ENCODE measurements at places on chromosomes 11 and 22. TPM values are rescaled to one million over a fixed set of nuclear protein-coding genes. Genes with fewer than 3 reads are reported as not detected.
A peak's percentile ranks its signal among the peaks of the same experiment; 100 is the strongest.

GRCh38 chr11:7278314-7278917 lies 26.7 kb downstream of the SYT9 start:
- DNase-seq: no peak

DNA sequence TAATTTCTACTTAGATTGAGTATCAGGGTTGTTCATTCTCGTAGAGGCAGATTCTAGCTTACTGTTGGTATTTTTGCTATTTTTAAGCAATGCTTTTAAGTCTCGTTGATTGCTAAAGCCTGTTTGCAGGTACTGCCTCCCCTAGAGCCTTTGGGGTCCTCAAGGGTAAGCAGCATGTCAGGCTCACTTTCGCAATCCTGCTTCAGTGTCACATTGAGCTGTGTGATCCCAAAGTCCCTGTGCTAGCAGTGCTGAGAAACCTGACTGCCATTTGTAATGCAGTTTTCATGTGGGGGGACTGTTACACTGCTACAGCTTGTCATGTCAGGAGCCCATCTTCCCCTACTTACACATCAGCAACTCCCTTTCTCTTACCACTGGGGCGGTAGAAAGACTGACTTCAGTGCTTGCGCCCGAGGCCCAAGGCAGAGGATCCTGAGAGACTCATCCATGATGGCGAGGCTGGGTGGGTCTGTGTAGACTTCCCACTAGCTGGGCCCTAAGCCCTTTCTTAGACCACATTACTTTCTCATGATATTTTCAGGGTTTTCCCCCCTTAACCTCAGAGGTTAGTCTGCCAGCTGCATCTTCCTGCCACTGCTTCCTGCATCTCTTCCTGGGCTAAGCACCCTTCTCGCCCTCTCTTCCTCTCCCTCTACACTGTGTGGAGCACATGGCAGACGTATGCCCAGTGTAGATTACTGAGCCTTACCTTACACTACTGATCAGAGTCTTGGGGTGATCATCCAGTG lies 40.8 kb upstream of the ST14 start:
- DNase-seq: no peak

Gene SCGB1C1
- total RNA-seq: not detected

GRCh38 chr11:69134957-69135356 lies 20.8 kb upstream of the SMIM38 start:
- DNase-seq: no peak

Gene RTCB
- total RNA-seq: 69.5 TPM

DNA sequence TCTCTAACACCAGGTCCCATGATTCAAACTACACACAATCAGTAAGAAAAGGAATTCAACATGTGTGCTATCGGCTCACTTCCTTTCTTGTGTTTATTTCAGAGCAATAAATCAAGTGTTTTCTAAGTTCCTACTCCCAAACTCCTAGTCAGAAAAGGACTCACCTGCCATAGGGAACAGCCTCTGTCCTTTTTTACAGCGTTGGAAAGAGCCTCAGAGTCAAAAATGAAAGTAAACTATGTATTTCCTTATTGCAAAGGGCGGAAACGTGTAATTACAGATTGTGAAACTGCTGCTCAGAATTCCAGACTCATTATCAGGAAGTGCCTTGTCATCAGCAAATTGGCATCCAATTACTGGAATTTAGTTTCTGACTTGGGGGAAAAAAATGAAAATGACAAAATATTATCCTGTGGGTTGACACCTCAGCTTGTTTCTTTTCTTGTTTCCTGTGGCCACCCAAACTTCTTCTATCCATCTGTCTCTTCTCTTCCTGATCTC lies at the start of gene CASP4:
CASP4 (minus strand) TSS at position 220 of the 501 bp plus-strand sequence; CDS start at position 171, 49 bp downstream.
- DNase-seq: peak; percentile 41

Gene PGA5
- 0.69 TPM for total RNA-seq

GRCh38 chr11:122645847-122646246 lies 9.7 kb upstream of the UBASH3B start:
- DNase-seq: no peak

DNA sequence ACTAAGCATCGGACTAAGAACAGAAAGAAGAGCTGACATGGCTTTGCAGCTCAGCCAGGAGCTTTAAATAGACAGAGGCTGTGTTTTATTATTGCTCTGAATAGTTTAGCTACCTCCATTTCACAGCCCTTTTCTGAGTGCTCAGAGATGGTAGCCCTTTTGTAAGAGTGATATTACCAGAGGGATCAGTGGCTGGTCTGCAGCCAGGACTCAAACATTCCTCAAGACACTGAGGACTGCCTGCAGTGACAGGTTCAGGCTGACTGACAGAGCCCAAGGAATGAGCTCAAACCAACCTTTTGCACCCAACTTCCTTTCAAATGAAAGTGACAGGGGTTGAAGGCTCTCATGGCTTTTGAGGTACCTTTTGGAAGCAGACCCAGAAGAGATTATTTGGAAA lies 189.0 kb downstream of the DDX10 start:
- no peak for DNase-seq

Gene SPINDOC
- 8.2 TPM for total RNA-seq

Gene SAA4
- total RNA-seq: not detected

DNA sequence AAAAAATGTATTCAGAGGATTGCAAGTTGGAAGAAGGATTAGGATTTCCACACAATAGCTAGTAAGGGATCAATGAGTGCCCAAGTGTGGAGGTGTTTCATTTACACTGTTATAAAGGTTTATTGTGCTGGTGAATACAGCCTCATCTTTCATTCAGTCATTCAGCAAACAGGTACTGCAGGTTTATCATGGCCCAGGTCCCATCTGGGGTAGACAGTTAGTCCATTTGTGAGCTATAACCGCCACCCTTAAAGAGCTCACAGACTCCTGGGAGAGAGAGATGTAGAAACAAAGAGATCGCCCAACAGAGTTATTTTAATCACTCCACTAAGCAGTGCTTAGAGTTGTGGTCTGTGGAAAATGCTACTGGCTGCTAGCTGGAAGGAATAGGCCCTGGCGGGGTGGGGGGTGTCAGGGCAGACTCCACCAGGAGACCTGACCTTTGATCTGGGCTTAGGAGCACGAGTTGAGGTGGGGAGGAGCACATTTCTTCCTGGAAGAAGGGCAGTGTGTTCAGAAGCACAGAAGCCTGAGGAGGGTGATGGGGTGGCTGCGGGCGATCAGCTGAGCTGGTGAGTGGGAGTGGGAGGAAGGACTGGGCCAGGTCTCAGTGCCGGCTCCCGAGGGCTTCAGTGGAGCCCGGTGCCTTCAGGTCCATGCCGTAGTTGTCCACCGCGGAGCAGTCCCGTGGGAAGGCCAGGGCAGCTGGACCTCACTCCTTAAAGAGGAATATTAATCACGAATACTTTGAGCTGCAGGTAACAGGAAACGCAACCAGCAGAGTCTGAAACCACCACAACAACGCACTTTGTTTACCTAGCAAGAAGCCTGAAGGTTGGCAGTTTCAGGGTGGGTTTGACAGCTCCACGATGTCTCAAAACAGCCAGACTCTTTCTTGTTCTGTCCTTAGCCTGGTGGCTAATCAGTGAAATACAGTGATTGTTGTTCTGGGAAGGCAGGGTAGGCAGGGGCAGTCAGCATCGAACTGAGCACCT lies 11.2 kb downstream of the TOM1 start:
- DNase-seq: no peak

DNA sequence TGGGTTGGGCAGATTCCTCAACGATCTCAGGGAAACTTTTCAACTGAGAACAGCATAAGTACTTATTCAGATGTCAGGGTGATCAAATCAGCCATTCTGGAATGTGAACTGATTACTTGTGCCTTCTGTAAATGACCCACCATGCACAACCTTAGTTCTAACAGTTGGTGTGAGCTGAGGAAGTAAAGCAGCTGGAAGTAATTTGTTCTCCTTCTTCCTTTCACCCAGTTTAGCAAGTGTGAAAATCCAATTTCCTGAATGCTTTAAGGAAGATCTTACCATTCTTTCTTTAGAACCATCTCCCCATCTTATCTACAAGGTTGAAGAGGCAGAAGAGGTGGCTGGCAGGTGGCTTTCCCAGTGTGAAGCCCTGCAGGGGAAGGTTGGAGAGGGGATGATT lies 781.6 kb downstream of the ETS1 start:
- no peak for DNase-seq

Gene CCDC116
- total RNA-seq: 0.53 TPM

DNA sequence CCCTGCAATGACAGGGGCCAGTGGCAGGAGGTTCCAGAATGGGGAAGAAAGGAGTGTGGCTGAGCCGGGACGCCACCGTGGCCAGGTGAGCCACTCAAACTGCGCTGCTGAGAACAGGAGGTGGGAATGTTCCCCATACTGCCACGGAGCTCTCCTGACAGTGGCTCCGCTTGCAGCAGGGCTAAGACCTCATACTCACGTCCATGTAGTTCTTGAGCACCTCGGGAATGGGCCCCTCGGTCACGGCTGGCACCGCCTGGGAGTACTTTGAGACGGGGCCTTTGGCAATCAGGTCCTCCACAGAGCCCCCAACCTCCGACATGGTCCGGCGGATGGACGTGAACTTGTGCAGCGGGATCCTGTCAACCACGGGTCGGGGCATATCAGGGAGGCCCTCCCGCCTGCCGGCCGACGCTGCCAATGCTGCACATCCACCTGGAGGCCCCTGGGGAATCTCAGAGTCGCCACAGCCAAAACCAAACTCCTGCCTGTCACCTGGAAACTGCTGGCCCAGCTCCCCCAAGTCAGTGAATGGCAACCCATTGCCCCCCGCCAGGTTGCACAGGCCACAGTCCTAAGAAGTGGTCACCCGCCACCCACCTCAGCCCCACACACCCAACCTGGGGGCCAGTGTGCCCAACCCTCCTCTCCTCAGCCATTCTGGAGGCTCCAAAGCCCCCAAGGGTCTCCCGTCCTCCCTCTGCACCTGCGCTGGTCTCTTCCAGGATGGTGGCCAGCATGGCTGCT lies 2.4 kb downstream of the CTSD start:
- no peak for DNase-seq

GRCh38 chr11:130583801-130584211 lies 135.4 kb downstream of the ADAMTS15 start:
- DNase-seq: no peak

GRCh38 chr11:107043242-107044006 lies 25.1 kb upstream of the GUCY1A2 start:
- DNase-seq: no peak

DNA sequence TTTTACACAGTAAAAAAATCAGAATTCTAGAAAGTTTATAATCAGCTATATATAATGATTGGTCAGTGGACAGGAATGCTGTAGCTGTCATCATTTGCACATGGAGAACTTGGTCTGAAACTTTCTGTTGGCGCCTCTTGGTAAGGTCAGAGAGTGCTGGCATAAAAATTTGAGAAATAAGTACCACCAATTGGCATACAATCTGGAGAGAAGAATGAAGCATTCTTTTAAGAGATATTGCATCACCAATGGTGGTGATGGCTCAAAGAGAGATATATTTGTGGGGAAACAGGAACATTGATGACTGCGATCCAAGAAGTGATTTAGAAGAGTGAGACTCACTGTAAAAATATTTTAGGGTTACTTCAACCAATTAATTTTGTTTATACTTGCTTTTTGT lies 19.8 kb upstream of the OOSP1 start:
- no peak for DNase-seq

- no peak for DNase-seq
These were observed 92.9 kb downstream of the DHCR7 start for GRCh38 chr11:71355281-71355680.

DNA sequence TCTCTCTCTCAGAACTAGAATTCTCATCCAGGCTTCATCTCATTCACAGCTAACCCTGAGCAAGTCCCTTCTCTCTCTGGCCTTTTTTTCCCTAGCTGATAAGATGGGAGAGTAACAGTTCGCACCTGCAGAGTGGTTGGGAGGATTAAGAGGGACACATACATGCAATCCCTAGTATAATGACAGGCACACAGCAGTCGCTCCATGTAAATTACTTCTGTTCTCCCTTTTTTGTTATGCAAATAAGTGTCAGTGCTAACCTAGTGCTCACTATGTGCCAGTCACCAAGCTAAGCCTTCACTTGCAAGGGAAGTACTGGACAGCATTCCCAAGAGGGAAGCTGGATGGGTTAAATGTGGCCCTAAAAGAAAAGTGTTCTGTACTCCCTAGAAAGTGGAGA lies 63.4 kb downstream of the TENM4 start:
- no peak for DNase-seq

Gene ANGPTL5
- total RNA-seq: not detected

Gene APOA1
- total RNA-seq: 1.1 TPM

- no peak for DNase-seq
These were observed 267.4 kb upstream of the ISX start for GRCh38 chr22:34798605-34799004.

Gene MPPED2
- total RNA-seq: 25.7 TPM

- DNase-seq: no peak
These were observed 34.3 kb upstream of the CD44 start for GRCh38 chr11:35104655-35105054.

DNA sequence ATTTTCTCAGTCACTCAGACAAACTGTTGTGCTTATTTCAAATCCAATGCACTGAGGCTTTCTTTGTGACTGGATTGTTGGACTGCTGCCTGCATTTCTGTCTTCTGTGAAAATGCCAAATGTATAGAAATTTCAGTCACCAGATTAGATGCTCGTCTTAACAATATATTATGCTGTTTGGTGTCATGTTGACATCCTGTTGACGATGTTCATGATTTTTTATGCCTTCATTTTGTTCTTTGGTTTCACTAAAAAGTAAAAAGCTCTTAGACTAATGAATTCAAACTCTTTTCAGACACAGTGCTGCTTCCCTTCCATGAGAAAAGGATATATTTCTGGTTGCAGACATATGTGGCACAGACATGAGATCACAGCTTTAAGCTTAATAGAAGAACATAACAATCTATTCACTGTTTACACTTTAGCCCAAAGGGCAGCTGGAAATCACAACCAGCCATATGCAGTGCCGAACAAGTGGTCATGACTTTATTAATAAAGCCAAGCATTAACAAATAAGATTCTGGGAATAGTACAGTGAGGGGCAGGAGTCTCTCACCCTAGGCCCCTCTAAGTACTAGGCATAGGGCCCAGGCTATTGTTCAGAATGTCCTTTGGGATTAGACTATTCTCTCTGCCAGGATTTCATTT lies 9.4 kb upstream of the SOX6 start:
- no peak for DNase-seq

Gene OR52E8
- not detected for total RNA-seq

Gene UBE4A
- 54.2 TPM for total RNA-seq

- DNase-seq: no peak
These were observed 4.7 kb downstream of the SYT7 start for GRCh38 chr11:61575886-61576861.

Gene UPK2
- 38.2 TPM for total RNA-seq

GRCh38 chr11:106733635-106734034 lies 284.6 kb downstream of the GUCY1A2 start:
- DNase-seq: no peak

- DNase-seq: no peak
These were observed 45.3 kb upstream of the ACCSL start for GRCh38 chr11:44002191-44003093.

Gene APLNR
- total RNA-seq: 50.7 TPM

- DNase-seq: no peak
These were observed 8.7 kb upstream of the CABP7 start for GRCh38 chr22:29710922-29711593.
